GM10248 (cell line): ENCODE measurements at places on chromosomes 7 and 10.
A peak's percentile ranks its signal among the peaks of the same experiment; 100 is the strongest.

DNA sequence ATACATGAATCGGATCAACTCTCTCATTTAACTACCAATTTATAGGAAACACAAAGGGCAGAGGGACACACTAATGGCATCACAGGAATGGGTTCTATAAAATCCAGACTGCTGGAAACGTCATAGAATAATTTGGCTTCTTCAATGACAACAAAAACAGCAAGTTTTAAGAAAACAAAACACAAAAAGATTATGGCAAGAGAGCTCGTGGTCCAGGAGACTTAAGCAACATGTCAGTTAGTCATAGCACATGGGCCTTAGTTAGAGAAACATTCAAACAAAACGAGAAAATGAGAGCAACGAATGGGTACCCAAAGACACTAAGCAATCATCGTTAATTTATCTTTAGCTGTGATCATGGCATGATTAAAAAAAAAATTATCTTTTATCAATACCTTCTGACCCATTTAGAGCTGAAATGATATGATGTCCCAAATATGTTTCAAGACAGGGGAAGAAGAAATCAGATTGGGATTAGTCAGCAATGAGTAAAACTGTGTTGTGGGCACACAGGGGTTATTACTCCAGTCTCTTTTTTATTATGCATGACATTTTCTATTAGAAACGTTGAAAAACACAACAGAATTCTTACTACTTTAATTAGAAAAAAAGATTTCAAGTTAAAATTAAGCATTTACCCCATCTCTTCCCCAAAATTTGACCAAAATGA lies 28.3 kb downstream of the NCAPG2 start:
- DNase-seq, result no peak

- no peak for DNase-seq
Observed at GRCh38 chr7:85719981-85720953, 533.4 kb upstream of the SEMA3D start.

GRCh38 chr10:99619851-99620710 lies at the start of gene SLC25A28:
Gene SLC25A28, minus strand, starts transcription at chr10:99620439. Its CDS starts 104 bp downstream, at chr10:99620335.
- peak; percentile 95 for DNase-seq

GRCh38 chr10:58887474-58887873 lies 289.0 kb upstream of the PHYHIPL start:
- DNase-seq, result no peak

- DNase-seq, result no peak
Observed at GRCh38 chr10:22427890-22428571, 82.7 kb downstream of the SPAG6 start.

- no peak for DNase-seq
Observed at GRCh38 chr7:34025600-34025999, 120.3 kb downstream of the BMPER start.

DNA sequence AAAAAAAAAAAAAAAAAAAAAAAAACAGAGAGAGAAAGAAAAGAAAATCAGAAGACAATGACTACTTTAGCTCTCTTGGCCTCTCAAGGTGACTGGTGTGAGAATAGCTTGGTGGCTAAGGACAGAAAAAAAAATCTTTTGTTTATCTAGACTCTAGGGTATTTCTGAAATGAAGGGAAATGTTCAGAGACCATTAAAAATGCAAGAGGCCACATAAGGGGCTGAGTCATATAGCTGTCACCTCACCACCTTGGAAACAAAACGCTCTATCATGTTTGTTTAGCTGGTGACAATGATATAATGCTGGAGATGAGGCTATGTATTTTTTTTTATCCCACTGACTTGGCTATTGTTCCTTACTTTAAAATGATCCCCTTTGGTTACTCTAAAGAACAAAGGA lies 287.0 kb upstream of the CDC14C start:
- no peak for DNase-seq

DNA sequence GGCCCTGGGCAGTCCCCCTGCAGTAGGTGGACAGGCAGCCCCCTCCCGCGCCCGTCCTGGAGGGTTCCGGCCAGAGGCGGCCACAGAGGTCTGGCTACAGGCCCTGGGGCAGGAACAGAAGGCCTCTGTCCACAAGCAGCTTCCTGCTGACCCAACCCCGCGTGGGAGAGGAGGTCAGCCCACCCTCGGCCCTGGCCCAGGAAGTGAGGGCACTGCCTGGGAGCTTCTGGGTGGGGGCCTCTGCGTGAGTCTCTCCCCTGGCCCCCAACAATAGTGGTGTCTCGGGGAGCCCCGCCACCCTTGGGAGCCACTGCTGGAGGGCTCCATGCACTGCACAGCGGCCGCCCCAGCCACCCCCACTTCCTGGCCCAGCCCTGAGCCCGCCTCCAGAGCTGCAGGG lies 4.7 kb downstream of the MICALL2 start:
- DNase-seq, result no peak

GRCh38 chr10:80466724-80467326 lies 12.7 kb downstream of the TSPAN14 start:
- DNase-seq, result no peak

DNA sequence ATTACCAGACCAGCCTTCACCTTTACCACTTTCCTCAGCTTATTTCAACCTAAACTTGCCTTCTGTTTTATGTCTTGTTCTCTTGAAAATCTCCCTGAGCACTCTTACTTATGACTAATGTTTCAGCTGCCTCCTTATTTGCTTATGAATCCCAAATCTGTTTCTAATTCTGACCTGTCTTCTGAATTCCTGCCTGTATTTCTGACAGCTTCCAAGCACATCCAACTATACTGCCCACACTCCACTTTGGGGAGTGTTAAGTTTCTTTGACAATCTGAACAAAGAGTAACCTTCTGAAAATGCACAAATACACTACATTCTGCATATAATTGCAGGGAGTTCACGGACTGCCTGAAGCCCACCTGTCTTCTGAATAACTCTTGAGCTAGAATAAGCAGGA lies 48.7 kb downstream of the ARMC3 start:
- DNase-seq, result no peak

DNA sequence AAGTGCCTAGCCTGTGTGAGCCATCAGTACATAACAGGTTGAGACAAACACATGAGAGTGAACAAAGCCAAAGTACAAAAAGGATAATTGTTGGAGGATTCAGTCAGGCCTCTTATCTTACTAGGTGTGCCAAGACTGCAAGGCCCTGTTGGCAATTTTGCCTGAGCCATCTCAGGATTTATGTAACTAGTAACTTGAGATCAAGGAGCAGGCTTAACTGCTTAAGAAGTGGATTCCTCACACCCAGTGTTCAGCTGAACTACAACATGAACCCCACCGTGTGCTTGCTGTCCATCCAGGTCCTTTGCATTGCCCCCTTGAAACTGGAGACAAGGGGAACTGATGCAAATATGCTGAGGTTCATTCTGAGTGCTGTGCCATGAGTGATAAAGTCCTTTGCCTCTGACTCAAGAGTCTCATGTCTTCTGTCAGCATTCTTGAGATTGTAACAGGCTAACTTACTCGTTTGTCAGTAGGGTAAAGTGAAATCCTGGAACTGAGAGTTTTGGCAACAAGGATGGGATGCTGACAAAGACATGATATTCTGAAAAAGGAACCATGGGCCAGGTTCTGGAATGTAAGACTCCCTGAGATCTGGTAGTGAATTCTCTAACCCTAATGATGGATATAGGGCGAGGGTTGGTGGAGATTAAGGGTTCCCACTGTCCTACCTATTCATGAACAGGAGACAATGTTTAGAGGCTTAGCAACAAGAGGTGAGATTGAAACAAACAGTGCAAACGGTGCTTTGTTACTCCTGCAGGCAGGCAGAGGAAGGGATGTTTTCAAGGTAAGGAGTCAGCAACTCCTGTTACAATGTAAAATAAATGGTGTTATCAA lies 44.1 kb upstream of the GATAD1 start:
- DNase-seq, result no peak

DNA sequence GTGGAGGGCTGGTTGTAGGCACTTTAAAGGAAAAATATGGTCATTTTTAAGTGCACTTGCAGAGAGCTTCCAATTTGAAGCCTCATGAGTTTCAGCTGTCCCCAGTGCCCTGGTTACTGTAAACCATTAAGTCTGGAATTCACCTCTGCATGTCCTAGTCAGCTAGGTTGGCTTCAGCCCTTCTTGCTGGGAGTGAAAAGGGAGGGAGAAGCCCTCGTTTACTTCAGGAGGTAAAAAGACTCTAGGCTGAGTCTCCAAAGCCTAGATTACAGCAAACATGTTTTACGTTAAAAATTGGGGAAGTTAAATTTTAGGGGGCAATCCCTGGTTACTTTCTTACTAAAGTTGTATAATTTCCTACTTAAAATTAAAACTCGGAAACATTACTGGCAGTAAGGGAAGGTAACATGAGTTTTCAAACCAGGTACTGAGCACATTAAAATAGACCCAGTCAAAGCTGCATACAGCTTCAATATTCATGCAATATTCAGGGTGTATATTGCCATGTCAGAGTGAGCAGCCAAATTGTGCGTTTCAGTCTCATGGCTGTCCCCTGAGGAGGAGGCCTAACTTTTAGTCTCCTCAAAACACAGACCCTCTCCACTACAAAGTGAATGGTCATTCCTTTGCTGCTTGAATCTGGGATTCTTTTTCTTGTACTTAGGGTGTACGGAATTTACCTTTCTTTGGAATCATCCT lies 156.7 kb downstream of the PRKG1 start:
- DNase-seq, result no peak

DNA sequence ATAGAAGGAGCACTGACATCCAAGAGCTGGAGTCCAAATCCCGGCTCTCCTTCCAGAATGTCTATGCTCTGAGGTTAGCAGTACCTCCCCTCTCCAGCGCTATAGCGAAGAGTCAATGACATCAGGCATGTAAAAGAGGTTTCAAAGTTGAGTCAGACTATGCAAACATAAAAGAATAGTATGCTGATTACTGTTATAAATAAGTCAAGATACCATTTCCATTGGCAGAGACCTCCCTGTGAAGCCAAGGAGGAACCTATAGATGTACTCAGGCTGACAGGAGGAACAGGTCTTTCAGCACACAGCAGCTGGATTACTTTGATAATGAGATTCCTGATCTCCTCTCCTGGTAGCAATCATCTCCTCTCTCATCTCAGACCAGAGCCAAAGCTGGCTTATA lies 103.9 kb upstream of the EFCAB10 start:
- no peak for DNase-seq

DNA sequence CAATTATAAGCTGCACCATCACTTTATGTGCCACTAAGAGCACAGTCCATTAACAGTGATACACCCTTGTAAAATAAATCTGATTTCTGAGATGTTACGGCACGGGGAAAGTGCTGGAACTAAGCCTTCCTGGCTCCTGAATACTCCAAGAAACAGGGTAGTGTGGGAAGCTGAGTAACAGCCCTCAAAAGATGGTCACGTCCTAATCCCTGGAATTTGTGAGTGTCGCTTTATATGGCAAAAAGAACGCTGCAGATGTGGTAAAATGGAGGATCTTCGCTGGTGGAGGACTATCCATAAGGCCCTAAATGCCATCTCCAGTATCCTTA lies 13.5 kb downstream of the ESYT2 start:
- no peak for DNase-seq

DNA sequence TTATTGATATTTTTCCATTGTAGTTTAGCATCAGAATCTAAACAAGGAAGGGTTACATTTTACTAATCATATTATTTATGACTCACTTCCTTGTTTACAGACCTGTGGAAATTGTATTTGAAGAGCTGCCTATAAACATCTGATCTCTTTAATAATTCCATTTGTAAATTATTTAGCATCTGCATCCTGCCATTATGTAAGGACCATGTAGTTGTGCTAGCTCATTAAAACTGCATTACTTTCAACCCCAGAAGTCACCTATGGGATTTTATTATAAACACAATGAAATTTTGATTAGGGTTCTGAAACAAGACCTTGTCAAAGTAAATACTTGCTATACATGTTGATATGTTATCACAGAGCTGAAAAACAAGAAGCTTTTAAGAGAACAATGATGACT lies 146.8 kb upstream of the SLC26A5 start:
- DNase-seq, result no peak

- DNase-seq, result no peak
Observed at GRCh38 chr7:29805031-29805430, 1.3 kb upstream of the WIPF3 start.

DNA sequence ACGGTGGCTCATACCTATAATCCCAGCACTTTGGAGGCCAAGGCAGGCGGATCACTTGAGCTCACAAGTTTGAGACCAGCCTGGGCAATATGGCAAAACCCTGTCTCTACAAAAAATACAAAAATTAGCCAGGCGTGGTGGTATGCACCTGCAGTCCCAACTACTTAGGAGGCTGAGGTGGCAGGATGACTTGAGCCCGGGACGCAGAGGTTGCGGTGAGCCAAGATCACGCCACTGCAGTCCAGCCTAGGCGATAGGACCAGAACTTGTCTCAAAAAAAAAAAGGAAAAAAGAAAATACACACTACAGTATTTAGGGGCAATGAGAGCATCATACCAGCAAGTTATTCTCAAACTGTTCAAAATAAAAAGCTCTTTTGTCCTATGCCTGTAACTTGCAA lies 59.5 kb downstream of the ABI1 start:
- DNase-seq, result no peak

GRCh38 chr10:74137992-74138391 lies 12.6 kb downstream of the AP3M1 start:
- no peak for DNase-seq

DNA sequence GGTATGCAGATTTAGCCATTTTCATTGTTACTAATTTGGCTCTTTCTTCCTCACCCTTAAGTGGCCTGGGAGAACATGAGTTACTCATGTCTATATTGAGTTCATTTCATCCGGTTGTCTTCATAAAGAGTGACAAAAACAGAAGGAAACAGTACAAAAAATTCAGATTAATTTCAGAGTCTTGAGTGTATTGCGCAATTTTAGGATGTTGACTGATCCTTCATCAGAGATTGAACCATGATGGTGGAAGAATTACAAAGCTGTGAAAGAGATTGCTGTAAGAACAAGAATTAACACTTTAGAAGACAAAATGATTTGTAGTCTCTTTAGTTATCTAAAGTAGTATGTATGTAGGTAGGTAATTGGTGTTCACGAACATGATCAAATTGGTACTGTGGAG lies 194.0 kb upstream of the PPP1R3A start:
- DNase-seq, result no peak

GRCh38 chr7:149867762-149868622 lies 5.8 kb upstream of the ATP6V0E2 start:
- no peak for DNase-seq

GRCh38 chr7:43669286-43670081 lies 59.8 kb downstream of the COA1 start:
- DNase-seq, result no peak

DNA sequence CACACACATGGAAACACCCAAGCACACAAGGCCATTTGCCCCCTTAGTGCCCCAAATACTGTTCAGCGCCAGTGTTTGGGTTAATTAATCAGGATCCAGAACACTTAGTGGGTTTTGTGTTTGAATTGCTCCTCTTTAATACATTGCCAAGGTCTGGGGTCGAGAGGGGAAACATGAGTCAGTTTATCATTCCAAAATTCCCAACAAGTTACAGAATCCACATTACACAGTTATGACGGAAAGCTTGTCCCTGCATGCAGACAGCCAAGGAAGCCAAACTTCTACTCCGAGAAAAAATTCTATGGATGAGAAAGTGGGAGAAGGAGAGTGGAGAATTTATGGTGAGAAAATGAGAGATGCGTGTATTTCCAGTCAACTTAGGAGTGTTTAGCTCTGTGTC lies 189.0 kb downstream of the NPSR1 start:
- no peak for DNase-seq
